NCI-H1417 (cell line): ENCODE measurements at places on chromosomes 3 and 15.

DNA sequence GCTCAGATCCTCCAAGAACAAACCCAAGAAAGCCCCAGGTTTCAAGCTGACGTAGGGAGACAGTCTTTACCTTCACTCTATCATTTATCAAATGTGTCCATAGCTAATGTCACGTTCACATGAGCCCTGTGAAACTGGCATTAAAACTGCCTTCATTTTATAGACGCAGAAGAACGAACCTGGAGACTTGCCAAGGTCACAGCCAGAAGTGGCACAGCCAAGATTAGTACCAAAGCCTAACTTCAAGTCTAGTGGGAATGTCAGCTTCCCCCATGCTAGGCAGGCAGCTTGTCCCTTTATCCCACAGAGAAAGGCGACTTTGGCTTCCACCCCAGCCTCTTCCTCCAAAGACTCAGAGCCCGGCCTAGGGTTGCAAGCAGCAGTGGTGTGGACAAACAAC lies 517.2 kb downstream of the SHQ1 start:
- DNase-seq = no peak

GRCh38 chr3:13281507-13282357 lies 138.4 kb downstream of the NUP210 start:
- no peak for DNase-seq

GRCh38 chr3:46098319-46098761 lies 71.1 kb upstream of the XCR1 start:
- no peak for DNase-seq

- DNase-seq = no peak
Observed at GRCh38 chr3:193016437-193016901, 98.8 kb upstream of the MB21D2 start.

DNA sequence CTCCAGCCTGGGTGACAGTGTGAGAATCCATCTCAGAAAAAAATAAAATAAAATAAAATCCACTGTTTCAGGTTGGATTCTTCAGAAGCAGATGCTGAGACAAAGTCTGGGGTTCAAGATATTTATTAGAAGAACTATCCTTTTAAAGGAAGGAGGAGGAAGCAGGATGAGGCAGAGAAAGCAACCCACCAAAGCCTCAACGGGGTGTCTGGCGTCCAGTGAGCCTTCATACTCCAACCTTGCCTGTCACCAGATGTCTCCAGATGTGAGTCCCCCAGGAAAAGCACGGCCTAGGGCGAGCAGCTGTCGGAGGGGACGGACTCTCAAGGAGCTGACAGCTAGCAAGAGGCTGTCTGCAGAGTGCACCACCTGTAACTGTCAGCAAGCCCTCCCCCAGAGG lies 37.3 kb downstream of the MB21D2 start:
- DNase-seq = no peak

DNA sequence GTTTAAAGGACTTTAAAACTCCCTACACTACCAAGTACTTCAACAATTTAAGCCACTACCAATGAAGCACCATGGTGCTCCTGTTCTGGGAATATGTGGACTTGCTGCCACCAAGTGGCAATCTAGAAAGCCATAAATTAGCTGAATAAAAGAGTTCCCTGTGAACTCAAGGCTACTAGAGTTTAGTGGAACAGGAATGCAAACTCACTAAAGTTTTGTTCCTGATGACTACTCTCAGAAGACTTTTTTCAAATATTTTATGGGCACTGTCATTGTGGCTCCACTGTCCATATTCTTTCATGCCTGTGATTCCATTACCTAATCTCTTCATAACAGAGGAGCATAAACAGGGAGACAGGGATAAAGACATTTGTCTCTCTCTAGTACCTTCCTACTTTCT lies 63.9 kb downstream of the TMCC1 start:
- DNase-seq = peak; percentile 82

- DNase-seq = no peak
Observed at GRCh38 chr3:193248848-193249468, 7.9 kb downstream of the PLAAT1 start.

GRCh38 chr15:52780172-52780980 lies 9.8 kb downstream of the ONECUT1 start:
- DNase-seq = peak; percentile 28

DNA sequence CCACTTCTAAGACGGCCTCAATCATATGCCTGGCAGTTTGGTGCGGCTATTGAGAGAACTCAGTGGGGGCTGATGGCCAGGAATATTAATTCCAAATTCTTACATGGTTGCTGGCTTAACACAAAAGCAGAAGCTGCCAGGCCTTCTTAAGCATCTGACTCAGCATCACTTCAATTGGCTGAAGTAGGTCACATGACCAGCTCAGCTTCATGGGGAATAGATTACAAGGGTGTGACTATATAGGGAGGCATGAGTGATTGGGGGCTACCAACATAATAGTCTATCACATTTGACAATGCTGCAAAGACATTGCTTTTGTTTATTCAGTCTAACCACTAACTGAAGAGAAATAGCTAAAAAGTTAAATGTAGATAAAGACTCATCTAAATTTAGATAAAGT lies 101.6 kb upstream of the ANKRD28 start:
- no peak for DNase-seq

DNA sequence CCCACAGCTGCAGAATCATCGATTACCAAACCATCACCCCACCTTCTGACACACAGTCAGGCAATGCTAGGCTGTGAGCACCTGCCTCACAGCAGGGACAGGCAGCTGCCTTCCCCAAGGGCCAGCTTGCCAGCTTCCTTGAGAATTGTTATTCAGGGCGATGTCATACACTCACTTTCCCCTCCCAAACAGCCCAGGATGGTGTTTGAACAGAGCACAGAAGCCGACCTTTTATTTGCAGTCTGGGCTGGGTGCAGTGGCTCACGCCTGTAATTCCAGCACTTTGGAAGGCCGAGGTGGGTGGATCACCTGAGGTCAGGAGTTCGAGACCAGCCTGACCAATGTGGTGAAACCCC lies 84.5 kb upstream of the HERC1 start:
- peak; percentile 17 for DNase-seq

- no peak for DNase-seq
Observed at GRCh38 chr3:87206070-87206469, 21.0 kb upstream of the CHMP2B start.

DNA sequence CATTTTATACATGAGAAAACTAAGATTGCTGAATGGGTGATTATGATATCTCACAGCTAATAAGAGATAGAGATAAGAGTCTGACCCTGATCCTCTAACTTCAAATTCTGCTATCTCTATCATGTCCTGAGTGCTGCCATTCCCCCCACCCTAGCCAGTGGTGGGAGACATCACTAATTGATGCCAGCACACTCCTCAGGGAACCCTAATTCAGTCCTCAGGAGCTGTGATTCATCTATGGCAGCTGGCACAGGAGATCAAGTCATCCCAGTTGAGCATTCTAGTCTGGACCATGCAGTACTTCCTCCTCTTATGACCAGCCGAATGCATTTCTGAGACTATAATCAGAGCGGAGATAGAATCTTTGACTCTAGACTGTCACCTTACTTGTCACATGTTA lies 71.9 kb downstream of the SYNM start:
- DNase-seq = no peak

- peak; percentile 8 for DNase-seq
Observed at GRCh38 chr15:48865370-48866079, 12.4 kb upstream of the EID1 start.

GRCh38 chr15:28169366-28169765 lies 70.3 kb upstream of the OCA2 start:
- DNase-seq = no peak

- DNase-seq = no peak
Observed at GRCh38 chr15:36334059-36334458, 245.4 kb upstream of the CDIN1 start.

DNA sequence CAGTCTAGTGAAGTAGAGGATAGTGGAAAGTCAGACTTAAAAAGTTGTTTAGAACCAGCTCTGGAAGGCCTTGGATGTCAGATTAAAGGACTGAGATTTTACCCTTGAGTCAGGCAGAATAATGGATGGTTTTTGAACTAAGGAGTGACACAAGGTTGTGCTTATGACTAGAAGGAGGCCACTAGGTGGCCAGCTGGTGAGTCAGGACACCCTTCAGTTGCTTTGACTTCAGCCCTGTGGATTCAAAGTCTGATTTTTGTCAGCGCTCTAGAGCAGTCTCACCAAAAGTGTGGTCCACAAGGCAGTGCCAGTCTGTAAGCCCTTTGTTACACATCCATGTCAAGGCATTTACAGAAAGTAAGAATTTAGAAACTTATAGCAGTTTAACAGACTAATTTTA lies 3.8 kb upstream of the GABPB1 start:
- DNase-seq = no peak

GRCh38 chr15:38874464-38874863 lies 309.9 kb upstream of the RASGRP1 start:
- no peak for DNase-seq

- no peak for DNase-seq
Observed at GRCh38 chr3:2897821-2898220, 212.4 kb downstream of the IL5RA start.

- no peak for DNase-seq
Observed at GRCh38 chr3:10777627-10778026, 38.4 kb upstream of the SLC6A11 start.

- no peak for DNase-seq
Observed at GRCh38 chr15:85313339-85313738, 67.1 kb upstream of the AKAP13 start.

DNA sequence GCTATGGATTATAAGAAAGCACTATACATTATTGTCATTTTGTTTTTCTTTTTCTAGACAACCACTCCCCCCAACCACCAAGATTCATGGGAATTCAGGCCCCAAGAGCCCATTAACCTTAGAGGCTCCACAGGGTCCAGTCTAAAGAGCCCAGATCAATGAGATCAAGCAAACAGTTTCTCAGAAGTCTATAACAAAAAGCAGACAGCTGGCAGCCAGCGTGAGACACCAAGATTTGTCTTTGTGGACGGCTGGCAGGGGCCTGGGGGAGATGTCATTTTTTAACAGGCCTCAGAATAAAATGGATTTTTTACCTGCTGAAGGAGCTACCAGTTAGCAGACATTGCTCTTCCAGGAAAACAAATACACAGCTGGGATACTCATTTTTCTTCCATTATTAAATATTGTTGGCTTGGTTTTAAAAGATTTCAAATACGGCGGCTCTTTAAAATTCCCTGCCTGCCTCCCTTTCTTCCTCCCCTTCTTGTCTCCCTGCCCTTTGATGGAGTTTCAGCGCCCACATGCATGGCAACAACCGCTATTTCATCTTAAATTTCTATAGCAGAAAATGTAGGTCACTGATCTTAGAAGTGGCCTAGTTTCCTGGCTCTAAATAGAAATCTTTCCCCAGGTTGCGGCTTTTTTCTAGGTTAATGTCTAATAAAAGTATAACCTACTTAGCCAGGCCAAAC lies 130.6 kb downstream of the FAM174B start:
- no peak for DNase-seq

DNA sequence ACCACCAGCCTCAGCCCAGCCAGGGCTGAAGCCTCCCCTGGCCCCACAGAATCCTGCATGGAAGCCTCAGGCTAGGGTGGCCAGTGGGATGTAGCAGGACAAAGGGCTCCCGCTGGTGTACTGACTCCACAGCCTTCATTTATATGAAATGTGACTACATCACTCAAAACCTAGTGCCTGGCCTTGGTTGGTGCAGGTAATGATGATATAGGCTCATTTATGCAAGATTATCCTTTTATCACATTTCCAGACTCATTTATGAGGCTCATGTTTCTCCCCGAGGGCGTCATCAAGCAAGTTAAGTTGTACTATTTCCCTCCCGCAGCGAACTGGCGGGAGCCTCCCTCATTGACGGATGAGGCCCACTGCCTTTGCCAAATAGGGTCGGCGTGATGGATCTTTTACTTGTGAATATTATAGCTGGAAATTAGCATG lies 179.1 kb upstream of the SMAD3 start:
- no peak for DNase-seq

GRCh38 chr15:82995938-82996337 lies 9.9 kb downstream of the RAMAC start:
- DNase-seq = no peak

GRCh38 chr3:178435575-178435974 lies 100.7 kb upstream of the KCNMB2 start:
- no peak for DNase-seq

DNA sequence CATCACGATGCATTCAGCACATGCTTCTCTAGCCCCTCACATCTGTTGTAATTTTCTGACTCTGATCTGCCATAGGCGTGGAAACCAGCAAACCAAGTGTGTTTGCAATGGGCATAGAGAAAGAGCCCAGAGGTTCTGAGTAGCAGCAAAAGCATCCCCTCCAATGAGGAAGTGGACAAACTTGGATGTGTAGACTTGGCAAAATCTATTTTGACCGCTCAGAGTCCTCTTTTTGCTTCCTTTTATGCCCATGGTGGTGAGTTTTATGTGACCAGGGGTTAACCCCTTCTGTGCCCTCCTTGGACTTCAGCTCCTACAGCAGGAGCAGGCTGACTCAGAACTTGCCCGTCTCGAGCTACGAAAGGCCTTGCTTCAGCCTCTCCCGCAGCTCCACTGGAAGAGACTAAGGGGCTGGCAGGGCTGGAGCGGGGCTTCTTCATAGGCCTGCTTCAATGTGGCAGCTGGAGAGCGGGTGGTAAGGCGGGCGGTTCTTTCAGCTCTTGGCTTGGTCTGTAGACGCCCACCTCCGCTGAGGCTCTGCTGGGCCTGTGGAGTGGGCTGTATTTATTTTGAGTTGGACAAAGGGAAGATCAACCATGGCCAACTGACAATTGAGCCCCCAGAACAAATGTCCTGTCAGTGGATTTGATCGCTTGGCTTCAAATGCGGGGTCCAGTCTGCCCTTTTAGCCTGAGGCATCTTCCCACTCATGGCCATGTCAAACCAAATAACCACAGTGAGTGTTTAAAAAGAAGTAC lies 6.5 kb upstream of the ETV5 start:
- DNase-seq = no peak

- DNase-seq = no peak
Observed at GRCh38 chr3:132288357-132288756, 28.9 kb upstream of the ACP3 start.
